ENCODE measurements at places on chromosomes 4 and X.

- no peak for DNase-seq
Measured at GRCh38 chrX:134780908-134781307, 122.6 kb upstream of the PLAC1 start.

DNA sequence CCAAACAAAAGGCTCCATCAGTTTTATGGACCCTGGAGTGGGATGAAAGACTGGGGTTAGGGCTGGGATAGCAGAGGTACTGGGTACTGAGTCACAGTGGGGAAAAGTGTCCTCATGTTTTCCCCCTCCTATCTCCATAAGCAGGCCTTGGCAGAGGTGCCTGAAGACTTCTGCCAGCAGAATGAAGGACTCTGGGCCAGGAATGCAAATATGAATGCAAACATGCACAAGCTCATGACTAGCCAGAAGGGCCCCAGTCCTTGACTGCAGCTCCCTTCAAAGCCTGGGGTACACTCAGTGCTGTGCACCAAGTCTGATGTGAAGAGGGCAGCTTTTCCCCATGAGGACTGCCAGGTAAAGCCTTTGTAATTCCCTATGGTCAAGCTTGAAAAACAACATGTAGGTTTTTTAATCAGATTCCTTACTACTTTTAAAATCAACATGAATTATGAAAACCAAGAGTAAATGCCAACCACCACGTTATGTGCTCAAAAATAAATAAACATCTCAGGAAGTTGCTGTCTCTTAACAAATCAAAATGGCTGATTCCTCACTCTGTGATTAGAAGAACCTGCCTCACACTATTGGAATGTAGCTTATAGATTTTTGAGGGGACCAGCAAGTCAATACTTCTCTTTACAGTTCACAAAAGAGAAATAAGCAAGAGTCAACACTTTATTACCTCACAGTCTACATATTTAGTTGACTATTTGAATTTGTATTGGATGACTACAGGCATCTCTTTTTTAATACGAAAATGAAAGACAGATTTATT is 1512.0 kb downstream of the ARAP2 start:
- DNase-seq: no peak

DNA sequence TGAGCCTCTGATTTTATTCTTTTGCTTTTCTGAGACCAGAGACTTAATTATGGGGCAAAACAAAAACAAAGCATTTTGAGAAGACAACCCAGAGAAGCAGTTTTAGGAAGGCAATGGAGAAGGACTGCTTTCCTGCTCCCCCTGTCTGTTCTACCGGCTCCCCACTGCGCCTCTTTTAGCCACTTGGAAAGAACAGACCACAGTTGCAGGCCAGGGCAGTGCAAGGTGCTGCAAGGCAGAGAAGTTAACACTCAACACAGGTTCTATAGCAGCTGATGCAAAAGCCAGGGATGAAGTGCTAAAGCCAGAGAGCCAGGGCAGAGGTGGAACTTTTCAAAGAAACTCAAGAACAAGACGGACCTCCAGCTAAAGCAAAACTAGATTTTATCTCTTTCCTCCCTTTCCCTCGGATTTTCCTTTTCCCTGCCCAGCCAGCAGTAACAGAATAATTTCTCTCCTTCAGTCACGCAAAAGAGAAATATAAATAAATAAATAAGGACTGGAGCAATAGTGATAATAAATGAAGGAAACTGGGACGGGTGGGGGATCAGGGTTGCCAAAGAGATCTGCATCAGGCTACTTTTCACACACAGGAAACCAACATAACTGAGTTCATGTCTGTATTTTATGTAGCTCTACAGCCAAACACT is 10.4 kb downstream of the SH3RF1 start:
- DNase-seq: no peak

GRCh38 chrX:8005678-8006347 is 78.6 kb upstream of the PNPLA4 start:
- DNase-seq: no peak

DNA sequence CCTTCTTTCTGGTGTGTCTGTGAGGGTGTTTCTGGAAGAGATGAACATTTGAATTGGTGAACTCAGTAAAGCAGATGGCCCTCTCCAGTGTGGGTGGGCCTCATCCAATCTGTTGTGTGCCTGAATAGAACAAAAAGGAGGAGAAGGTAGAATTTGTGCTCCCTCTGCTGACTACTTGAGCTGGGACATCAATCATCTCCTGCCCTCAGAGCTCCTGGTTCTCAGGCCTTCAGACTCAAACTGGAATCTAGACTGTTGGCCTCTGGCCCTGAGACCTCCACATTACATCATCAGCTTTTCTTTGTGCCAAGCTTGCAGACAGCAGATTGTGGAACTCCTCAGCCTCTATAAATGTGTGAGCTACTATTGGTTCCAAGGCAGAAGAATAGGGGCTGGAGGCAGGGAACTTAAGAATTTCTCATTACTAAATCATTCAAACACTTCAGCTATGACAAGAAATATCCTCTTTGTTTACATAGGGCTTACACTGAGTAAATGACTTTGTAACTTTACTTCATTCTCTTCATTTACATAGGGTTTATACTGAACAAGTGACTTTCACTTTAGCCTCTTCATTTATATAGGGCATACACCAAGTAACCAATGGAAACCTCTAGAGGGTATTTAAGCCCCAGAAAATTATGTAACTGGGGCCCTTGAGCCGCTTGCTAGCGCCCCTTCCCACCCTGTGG is 86.9 kb upstream of the NWD2 start:
- no peak for DNase-seq

DNA sequence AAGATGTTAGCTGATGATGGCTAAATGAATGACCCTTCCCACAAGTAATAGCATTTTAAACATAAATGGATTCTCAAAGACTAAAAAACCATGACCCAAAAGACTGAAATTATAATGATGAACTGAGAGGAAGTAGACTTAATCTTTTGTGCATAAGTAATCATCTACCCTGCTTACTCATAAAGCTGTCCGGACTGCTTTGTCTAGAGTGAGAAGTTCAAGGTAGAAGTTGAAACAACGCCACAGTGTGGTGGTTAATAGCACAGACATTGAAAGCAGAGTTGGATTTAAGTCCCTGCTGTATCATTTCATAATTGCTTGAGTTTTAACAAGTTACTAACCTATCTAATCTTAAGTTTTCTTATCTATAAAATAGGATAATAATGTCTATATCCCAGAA is 346.6 kb downstream of the CENPC start:
- no peak for DNase-seq

DNA sequence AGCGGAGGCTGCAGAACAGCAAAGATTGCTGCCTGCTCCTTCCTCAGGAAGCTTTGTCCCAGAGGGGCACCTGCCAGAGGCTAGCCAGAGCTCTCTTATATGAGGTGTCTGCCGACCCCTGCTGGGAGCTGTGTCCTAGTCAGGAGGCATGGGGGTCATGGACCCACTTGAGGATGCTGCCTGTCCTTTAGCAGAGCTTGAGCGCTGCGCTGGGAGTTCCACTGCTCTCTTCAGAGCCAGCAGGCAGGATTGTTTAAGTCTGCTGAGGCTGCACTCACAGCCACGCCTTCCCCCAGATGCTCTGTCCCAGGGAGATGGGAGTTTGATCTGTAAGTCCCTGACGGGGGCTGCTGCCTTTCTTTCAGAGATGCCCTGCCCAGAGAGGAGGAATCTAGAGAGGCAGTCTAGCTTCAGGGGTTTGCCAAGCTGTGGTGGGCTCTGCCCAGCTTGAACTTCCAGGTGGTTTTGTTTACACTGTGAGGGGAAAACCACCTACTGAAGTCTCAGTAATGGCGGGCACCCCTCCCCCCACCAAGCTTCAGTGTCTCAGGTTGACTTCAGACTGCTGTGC is 10.9 kb downstream of the DCK start:
- peak; percentile 45 for DNase-seq

DNA sequence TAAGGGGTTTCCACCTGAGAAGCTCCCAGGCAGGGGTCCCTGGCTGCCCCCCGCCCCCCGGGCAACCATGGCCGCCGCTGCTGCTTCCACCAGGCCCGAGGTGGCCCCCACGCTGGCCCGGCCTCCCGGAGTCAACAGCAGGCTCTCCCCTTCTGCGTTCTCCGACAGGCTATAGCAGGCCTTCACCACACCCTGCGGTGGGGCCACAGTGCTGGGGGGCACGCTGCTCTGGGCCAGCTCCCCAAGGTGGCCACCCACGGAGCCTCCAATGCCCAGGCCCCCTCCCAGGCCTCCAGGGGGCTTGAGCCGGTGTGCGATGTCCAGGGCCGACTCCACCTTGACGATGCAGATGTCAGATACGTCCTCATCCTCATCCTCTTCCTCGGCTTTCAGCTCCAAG is 72.5 kb downstream of the UBE2K start:
- DNase-seq: no peak

DNA sequence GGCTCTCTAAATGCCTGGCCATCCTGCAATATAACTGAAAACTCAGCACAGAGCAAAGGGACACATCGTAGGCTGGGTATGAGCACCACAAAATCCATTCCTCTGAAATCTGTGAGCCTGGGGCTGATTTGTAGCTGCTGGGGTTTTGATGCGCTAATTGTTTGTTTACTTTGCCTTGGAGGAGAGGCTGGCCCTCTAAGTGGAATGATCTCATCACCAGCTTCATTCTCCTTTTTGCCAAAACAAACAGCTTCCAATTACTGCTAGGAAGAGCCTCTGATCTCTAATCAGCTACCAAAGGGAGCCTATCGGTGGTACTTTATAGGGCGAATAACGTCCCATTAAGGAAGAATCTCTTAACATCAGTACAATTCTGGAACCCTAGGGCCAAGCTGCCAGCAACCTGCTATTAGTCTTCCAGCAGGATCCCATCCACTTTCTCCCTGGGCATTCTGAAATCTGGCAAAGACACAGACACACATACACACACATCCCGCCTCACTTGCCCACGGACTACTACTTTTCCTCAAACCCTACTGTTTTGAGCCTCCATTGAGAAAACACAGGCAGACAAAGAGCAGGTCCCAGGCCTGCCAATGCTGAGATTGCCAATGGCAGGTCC is 5.8 kb downstream of the ANOS1 start:
- DNase-seq: no peak

- DNase-seq: no peak
Measured at GRCh38 chr4:20337261-20337664, 85.6 kb downstream of the SLIT2 start.

DNA sequence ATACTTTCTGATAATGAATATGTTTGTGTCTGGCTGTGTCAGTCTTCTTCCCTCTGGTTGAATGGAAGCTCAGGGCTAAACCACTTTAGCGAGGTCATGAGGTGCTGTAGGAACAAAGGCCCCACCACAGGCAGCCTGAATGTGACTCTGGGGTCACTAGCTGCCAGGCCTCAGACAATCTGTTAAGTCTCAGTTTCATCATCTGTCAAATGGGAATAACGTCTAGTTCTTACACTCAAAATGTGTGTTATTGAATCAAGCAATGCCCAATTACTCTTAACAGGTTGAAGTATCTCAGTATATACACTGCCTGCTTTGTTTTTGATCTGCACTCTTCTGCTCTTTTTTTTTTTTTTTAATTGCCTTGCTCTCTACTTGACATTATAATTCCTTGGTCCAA is 148.6 kb downstream of the STK32B start:
- no peak for DNase-seq
